ENCODE measurements at places on chromosomes 13 and 19.

DNA sequence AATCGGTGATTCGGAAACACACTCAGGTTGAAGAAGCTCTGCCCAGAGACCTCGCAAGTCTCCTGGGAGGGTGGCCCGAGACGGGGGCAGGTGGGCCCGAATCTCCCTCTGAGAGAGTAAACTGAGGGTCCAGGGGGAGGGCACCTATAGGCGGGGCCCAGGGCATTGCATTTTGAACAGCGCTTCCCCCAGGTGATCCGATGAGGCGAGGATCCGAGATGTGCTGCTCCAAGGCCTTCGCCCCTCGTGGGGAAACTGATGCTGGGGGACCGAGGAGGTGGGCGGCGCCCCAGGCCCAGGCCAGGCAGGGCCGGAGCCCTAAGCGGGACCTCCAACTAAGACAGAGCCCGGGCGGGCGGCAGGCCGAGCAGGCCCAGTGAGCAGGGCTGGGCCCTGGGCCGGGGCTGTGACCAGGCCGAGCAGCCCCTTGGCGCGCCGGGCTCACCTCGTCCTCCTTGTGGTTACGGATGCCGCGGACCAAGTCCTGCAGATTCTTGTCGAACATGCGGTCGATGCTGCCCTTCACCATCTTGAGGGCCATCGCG is 500 bp downstream of the AP3D1 start:
- DNase-seq = no peak

GRCh38 chr13:112973577-112973951 is 4.5 kb downstream of the MCF2L start:
- no peak for DNase-seq

- no peak for DNase-seq
These were observed 730 bp upstream of the ABCC4 start for GRCh38 chr13:95301968-95302393.

- no peak for DNase-seq
These were observed 3.0 kb downstream of the HSPB6 start for GRCh38 chr19:35753634-35754369.

GRCh38 chr13:88840085-88840484 is 1168.9 kb downstream of the SLITRK5 start:
- no peak for DNase-seq

DNA sequence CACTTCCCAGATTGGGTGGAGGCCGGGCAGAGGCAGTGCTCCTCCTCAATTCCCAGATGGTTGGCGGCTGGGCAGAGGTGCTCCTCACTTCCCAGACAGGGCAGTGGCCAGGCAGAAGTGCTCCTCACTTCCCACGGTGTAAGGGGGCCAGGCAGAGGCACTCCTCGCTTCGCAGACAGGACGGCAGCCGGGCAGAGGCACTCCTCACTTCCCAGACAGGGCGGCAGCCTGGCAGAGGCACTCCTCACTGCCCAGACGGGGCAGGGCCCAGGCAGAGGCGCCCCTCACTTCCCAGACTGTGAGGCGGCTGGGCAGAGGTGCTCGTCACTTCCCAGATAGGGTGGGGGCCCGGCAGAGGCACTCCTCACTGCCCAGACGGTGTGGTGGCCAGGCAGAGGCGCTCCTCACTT is 36.6 kb upstream of the SLAIN1 start:
- DNase-seq = no peak

- DNase-seq = no peak
These were observed 4.2 kb downstream of the SLC7A1 start for GRCh38 chr13:29591310-29591709.

GRCh38 chr19:5139583-5140325 is 170.8 kb downstream of the KDM4B start:
- DNase-seq = no peak

GRCh38 chr13:33518452-33518851 is 232.9 kb upstream of the STARD13 start:
- no peak for DNase-seq

DNA sequence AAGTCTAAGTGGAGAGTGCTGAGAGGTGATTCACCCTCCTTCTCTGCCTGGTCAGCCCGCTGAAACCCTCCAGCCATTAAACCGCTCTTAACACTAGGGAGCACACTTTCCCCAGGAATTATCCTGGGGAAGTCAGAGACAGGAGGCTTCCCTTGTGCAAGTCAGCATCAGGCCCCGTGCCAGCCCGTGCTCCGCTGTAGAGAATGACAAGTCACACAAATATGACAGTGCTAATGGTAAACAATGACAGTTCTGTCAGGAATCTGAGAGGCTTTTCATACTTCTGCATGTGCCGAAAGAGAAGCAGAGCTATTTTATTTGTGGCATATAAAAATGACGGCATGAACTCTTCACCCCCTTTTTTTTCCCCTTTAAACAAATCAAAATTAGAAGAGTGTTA is 816.9 kb upstream of the SLC10A2 start:
- DNase-seq = no peak

DNA sequence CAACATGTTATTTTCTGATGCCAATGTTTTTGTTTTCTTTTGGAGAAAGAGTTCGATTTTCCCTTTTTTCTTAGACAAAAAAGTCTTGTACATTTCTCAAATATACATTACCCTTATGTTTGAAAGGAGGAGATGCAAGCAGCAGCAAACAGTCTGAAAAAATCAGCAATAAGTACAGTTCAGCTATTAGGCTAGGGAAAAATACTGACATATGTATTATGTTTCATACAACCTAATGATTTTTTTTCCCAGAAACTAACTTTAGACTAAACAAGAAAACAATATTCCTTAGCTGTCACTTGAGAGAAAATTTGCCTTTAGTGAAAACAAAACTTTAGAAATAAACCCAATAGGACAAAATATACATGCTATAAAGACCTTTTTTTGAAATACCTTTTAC is 1223.5 kb downstream of the SLITRK1 start:
- DNase-seq = no peak

DNA sequence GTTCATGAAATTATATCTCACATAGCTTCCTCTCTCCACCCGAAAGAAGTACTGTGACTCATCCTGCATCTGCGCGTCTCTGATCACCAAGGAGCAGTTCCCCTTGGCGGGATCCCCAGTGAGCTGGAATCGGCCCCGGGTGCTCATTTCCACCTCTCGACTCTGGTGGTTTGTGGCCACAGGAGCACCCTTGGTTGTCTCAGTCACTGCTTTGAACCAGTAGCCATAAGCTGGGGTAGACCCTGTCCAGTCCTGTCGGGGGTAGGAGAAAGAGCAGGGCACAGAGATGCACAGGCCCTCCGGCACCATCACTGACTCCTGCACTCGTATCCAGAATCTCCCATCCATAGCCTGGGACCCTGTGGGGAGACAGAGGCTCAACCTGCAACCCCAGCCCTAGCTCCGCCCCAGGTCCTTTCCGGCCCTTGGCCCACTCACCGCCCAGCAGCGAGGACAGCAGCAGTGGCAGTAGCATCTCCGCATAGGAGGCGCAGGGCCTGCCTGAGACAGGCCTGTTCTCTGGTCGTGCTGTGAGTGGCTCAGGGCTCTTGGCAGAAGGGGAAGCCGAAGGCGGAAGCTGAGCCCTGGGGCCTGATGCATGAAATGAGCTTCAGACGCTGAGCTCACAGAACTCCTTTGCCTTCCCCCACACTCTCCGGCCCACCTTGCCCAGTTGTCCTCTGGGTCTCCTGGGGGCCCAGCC is at the start of gene SIGLEC10:
Gene SIGLEC10, minus strand, starts transcription at position 536 of the 703 bp plus-strand sequence. Its CDS starts 61 bp downstream, at position 475.
- no peak for DNase-seq

DNA sequence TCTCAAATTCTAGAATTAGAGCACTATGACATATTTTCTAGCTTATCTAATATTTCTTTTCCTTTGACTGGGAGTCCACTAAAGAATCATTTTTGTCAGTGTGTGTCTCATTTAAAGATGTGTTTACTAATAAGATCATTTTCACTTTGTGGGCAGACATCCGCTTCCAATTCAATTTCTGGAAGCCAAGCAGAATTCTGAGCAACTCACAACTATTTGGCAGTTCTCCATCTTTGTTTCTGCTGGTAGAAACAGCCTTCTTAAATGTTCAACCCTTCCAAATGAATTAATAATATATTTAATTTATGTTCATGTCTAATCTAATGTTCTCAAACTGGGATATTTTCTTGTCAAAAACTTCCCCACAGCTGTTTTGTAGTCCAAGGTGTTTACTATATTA is 411.8 kb downstream of the KCTD12 start:
- DNase-seq = no peak

- DNase-seq = no peak
These were observed 11.2 kb upstream of the N4BP2L2 start for GRCh38 chr13:32549788-32550187.

DNA sequence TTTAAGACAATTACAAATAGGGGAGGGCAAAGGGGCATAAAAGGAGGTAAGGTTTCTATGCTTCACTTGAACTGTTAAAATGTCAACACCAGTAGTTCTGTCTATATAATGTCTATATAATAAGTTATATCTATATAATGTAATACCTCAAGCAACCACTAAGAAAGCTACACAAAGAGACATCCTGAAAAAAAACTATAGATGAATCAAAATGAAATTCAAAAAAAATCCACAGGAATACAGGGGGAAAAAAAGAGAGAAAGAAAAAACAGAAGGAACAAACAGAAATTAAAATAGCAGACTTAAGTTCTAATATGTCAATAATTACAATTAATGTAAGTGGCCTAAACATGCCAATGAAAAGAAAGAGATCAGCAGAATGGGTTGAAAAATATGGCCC is 186.0 kb downstream of the KCTD15 start:
- no peak for DNase-seq

- no peak for DNase-seq
These were observed 33.6 kb downstream of the ERICH4 start for GRCh38 chr19:41476583-41476982.

DNA sequence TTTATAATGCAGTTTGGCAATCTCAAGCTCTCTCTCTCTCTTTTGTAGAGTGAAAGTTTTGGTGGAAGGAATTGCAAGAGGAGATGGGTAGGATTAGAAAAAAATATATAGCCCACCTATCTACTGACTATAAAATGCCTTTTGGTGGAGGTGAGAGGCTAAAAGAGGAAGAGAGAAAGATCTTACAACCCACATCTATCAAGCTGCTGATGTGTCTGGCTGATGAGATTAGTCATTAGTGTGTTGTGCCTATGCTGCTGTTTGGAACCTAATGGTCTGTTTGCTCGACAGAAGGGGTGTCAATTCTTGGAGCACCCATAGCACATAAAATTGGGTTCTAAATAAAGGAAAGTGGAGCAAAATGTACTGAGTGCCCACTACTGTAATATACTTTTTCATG is 411.0 kb downstream of the HS6ST3 start:
- no peak for DNase-seq

- DNase-seq = no peak
These were observed 41.1 kb downstream of the GPR12 start for GRCh38 chr13:26719356-26719945.

DNA sequence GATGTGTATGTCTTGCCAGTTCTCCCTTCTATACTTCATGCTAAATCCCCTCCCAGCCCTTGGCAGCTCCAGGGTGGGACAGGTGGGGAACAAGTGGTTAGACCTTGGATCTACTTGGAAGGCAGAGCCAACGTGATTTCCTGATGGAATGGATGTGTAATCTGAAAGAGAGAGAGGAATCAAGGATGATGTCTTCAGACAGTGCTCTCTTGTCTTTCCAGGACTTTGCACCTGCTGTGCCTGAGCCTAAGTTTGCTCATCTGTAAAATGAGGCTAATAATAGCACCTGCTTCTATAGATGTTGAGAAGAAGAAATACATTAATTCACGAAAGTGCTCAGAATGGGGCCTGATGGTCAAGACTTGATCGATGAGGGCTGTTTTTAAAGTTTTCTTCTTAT is 7.0 kb upstream of the EGLN2 start:
- DNase-seq = no peak

GRCh38 chr19:52724701-52725514 is 9.9 kb downstream of the ZNF611 start:
- no peak for DNase-seq

DNA sequence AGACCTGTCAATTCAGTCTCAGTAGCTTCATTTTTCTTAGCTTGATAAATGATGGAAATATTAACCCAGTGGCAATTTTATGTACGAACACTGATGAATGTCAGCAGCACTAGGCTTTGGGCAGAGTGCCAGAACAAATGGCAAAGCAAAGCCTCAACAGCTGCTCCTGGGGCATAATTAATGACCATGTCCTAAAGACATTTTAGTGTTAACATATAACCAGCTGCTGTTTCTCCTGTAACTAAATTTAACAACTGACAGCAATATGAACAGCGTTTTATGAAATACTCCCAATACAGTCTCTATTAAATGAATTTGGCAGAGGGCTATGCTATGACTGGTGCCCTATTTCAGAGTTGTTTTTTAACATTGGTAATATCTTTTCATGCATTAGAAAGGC is 47.1 kb downstream of the ZNF568 start:
- DNase-seq = no peak

Data from cortex of kidney (tissue), 1 donor.